ENCODE measurements at places on chromosomes 2 and 18.

GRCh38 chr2:98524168-98524567 lies 79.5 kb downstream of the INPP4A start:
- no peak for DNase-seq

GRCh38 chr2:74221604-74222299 lies 23.3 kb downstream of the MTHFD2 start:
- DNase-seq = no peak

DNA sequence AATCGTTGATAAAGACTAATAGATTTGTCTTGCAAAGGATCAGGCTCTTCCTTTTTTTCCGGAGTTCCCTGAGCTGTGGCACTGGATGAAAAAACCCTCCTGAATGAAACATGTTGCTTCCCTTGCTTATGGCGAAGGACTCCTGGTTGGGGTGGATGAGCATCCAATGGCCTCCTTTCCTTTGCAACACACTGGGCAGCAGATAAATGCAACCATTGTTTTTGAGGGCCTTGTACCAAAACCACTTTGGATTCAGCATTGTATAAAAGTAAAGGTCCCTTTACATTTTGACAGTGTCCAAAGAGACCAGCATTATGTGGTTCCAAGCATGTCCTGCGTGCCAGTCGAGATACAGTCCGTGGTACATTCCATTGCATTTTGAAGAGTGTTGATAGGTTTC lies 44.7 kb downstream of the FAM210A start:
- DNase-seq = no peak

- no peak for DNase-seq
Measured at GRCh38 chr2:215884451-215885087, 128.8 kb downstream of the MREG start.

- no peak for DNase-seq
Measured at GRCh38 chr18:2826581-2826980, 20.2 kb upstream of the EMILIN2 start.

- no peak for DNase-seq
Measured at GRCh38 chr18:61953161-61953560, 60.4 kb upstream of the RNF152 start.

GRCh38 chr2:64219149-64219548 lies 74.9 kb upstream of the PELI1 start:
- no peak for DNase-seq

DNA sequence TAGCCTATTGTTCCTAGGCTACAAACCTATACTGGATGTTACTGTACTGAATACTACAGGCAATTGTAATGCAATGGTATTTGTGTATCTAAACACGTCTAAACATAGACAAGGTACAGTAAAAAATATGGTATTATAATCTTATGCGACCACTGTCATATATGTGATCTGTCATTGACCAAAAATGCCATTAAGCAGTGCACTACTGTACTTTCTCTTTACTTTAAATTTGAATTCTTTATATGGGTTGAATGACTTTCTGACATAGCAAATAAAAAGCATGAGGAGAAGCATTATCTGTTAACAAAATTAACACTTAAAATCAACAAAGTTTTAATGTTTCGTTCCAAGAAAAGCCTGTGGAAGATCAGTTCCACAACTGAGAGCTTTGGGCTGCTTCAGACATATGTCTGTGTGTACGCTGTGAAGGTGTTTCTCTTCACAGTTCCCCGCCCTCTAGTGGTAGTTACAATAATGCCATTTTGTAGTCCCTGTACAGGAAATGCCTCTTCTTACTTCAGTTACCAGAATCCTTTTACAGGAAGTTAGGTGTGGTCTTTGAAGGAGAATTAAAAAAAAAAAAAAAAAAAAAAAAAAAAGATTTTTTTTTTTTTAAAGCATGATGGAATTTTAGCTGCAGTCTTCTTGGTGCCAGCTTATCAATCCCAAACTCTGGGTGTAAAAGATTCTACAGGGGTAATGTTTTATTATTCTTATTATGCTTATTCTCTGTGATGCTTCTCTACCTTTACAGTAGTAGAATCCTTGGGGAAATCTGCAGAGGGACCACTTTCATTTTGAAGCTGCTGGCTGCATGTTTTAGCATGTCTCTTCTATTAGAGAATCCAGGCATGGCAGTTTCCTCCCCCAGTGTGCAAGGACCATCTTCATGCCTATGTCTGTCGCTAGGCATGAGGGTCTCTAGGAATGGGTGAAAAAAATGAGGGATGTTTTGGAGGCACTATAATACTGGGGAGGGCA lies 54.5 kb downstream of the SCN2A start:
- DNase-seq = no peak

- no peak for DNase-seq
Measured at GRCh38 chr2:146467425-146467824, 1377.4 kb upstream of the ACVR2A start.

GRCh38 chr2:117686699-117687098 lies 127.8 kb upstream of the DDX18 start:
- no peak for DNase-seq

DNA sequence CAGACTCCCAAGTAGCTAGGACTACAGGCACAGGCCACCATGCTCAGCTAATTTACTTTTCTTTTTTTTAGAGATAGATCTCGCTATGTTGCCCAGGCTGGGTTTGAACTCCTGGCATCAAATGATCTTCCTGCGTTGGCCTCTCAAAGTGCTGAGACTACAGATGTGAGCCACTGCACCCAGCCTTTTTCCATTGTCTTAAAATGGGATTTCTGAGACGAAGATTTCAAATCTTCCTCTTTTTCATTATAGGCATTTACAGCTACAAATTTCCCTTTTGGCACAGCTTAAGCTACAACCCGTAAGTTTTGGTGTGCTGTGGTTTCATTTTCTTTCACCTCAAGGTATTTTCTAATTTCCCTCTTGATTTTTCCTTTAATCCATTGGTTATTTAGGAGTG lies 8.6 kb downstream of the GNLY start:
- no peak for DNase-seq
